ENCODE measurements at places on chromosomes 6 and 20.

GRCh38 chr20:44706301-44707017 lies 8.7 kb upstream of the CCN5 start:
- DNase-seq = no peak

DNA sequence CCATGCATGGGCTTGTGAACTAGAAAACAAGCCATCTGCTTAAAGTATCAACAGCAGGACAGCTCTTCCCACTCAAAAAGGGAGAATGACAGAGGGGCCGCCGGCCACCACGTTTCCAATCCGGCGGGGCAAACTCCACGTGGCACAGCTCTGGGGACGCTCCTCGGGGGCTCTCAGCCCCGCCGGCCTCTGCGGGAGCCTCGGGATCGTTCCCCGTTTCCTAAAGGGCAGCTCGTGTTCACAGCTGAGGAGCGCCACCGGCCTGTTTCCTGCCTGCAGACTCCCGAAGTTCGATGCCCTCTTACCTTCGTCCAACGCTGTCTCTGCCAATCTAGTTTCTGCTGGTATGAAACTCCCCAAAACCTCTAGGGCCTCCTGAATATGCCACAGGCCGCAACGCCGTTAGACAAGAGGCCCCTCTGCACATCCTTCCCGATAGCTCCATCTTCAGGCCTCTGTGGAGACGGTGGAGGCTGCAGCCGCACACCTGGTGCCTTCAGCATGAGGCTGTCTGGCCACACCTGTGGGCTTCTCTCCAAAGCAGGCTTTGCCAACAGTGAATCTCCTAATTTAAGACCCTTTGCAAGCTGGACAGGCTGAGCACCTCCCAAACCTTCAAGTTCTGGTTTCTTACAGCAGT lies 46.5 kb downstream of the KCNQ2 start:
- no peak for DNase-seq

DNA sequence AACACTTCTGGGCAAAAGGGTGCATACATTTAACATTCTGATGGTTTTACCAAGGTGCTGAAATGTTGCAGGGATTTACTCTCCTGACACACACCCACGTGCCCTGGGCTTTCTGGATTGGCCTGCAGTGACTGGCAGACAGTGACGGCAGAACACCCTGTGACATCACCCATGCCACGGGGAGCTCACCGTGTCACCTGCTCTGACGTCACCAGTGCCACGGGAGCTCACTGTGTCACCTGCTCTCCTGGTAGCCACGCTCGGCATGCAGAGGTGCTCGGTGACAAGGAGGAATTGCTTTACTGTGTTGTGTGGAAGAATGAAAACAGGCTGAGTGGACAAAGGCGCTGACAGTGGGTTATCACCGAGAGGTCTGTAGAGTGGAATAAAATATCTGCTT lies 99.3 kb downstream of the RAMACL start:
- DNase-seq = no peak

GRCh38 chr20:54324652-54325285 lies 116.9 kb downstream of the PFDN4 start:
- DNase-seq = no peak

DNA sequence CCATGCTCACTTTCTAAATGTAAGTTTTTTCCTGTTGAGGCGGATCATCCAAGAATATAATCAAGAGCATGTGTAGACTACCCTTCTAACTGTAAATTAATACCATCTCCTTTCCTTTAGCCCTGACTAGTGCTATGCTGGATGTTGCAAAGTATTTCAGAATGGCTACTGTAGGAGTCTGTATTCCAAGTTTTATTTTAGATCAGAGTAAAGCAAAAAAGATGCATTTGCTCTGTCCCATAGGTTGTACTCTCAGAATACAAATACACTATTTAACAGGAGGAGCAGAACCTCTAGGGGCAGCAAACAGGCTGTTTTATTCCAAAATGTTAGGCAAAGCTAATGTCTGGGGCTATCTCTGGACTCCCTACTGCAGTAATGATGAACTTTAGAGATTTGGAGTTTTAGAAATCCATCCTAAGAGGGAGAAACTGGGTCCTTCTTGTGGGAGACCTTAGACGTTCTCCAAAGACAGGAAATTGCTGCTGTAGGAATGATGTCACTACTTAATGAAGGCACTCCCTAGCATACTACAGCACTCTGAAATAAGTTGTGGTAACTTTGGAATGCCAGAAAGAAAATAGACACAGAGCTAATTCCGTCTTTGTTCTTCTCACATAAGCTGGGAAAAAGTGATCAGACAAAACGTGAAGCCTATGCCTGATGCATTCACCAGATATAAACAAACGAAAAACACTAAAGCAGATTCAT lies 392.4 kb upstream of the HS3ST5 start:
- DNase-seq = no peak

GRCh38 chr20:41654884-41655283 lies 36.7 kb upstream of the CHD6 start:
- no peak for DNase-seq

GRCh38 chr6:13375360-13375878 lies 47.1 kb upstream of the TBC1D7 start:
- DNase-seq = no peak

DNA sequence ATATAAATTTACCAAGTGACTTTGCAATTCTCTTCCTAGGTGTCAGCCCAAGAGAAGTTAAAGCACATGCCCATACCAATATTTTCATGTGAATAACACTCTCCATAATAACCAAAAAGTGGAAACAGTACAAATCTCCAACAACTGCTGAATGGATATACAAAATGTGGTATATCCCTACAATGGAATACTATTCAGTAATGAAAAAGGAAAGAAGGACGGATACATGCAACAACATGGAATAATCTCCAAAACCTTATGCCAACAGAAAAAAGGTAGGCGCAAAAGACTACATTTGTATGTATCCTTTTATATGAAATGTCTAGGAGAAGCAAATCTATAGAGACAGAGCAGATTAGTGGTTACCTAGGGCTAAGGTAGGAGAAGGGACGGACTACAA lies 487.7 kb upstream of the ID4 start:
- no peak for DNase-seq

DNA sequence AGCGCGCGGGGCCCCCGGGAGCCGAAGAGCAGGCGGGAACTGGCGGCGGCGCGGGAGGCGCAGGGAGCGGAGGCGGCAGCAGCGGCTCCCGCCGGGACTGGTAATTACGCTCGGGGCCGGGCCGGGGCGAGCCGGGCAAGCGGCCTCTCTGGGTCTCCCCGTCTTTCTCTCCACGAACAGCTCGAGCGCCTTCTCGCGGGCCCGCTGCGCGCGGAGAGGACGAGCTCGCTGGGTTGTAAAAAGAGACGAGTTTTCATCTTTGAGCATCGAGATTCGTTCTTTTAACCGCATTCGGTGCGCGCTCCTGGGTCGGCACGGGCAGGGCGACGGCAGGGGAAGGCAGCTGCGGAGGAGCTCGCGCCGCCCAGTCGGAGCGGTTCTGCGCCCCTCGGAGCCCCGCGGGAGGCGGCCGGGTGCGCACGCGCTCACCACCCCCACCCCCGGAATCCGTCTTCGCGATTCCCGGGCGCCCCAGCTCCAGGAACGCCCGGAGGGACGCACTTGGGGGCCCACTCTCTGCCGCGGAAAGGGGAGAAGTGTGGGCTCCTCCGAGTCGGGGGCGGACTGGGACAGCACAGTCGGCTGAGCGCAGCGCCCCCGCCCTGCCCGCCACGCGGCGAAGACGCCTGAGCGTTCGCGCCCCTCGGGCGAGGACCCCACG lies 38.0 kb downstream of the YTHDF1 start:
- no peak for DNase-seq

GRCh38 chr20:6566821-6567220 lies 200.7 kb upstream of the BMP2 start:
- no peak for DNase-seq

GRCh38 chr20:41619360-41620100 lies 1.4 kb upstream of the CHD6 start:
- DNase-seq = no peak

DNA sequence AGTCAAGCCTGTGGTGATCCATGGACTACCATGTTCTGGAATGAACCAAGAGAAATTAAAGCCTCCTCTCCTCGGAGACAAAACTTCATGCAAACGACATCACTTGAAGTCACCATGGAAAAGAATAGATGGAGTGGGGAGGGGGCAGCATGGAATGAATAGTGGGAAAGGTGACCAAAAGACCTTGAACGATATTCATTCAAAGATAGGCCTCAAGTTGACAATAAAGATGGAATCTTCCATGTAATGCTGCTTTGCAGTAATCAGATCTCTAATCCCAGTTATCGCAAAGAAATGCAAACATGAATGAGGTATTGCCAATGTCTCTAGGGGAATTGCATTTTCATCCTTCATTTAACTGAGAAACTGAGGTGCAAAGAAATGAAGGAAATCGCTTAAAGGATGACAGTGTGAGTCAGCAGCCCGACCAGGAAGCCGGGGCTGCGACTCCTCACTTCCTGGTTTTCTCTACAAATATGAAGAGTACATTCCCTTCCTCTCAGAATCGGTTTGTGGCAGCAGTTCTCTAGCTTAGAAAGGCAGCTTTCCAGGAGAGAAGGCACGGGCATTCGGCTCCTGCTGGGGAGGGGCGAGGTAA lies 65.6 kb upstream of the RREB1 start:
- no peak for DNase-seq

DNA sequence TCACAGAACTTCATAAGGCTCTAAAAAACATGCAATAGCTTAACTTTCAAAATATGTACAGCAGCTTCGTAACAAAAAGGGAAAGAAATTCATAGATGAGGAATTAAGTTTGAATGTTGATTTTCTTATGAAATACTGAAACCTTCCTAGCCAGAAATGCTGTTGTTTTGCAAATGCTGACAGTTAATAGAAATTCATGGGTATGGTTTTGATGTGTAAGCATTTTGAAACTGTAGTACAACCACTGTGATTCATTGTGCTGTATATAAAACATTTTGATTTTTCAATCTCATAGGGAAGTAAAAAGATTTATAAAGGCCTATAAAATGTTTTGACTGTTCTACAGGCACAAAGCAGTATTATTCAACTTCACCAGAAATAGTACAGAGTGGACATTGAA lies 228.4 kb upstream of the EYS start:
- DNase-seq = no peak

GRCh38 chr6:149969635-149970034 lies 5.9 kb downstream of the ULBP1 start:
- no peak for DNase-seq

- no peak for DNase-seq
Observed at GRCh38 chr20:44273231-44274215, 26.4 kb downstream of the GDAP1L1 start.

- DNase-seq = no peak
Observed at GRCh38 chr6:84243240-84243639, 15.8 kb upstream of the CEP162 start.

DNA sequence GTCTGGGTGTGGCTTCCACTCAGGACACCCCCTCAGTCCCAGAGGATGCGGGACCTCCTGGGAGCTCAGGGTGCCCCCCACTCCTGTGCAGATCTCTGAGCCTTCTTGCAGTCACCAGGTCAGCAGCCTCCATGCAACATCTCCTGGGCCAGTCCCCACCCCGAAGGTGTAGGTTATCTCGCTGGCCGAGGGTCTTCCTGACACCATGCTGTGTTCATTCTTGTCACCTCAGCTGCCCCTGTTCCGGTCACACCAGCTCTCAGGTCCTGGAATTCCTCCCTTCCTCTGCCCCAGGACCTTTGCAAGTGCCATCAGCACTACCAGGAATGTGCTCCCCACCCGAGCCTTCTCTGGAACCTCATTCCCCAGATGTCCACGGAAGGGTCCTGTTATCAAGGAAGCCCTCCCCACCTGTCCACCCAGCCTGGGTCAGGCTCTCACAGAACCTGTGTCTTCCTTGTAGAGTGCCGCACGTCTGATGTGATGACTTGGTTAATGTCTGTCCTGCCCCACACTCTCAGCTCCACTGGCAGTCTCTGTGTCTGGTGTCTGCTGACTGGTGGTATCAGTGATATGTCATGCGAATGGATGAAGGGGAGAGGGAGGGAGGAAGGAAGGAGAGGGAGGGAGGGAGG lies 329.6 kb downstream of the TAF4 start:
- DNase-seq = no peak

DNA sequence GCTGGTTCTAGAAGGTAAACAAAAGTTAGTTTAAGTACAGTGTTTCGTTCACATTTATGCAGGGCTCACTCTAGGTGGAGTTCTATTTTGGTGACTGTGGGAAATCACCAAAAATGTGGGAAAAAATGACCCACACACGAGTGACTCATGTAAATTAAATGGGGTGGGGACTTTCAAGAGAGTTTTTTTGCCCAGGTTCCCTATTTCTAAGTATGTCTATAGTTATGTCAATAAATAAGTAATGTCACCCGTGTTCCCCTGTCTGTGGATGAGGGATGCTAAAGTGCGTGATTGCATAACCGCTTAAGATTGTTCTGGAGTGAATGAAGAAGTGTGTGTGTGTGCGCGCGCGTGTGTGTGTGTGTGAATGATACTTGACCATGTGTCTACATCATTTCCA lies 69.1 kb downstream of the MYB start:
- no peak for DNase-seq

DNA sequence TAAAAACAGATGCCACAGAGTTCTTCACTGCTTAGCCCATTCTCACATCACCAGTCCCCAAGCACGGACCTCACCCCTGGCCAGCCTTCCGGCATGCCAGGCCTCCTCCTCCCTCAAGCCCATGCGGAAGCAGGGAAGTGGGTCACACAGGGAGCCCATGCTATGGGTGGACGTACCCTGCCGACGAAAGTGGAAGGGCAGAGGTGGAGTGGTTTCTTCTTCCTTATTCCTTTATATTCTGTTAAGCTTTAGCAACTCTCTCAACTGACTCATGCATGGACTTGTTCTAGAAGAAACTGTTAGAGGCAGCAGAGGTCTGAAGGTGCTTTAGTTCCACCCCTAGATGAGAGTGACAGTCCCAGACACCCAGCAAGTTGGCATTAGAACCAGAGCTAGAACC lies 118.6 kb downstream of the LY86 start:
- no peak for DNase-seq

GRCh38 chr6:99270826-99271225 lies 78.6 kb downstream of the FAXC start:
- no peak for DNase-seq

- no peak for DNase-seq
Observed at GRCh38 chr6:146410851-146411595, 132.6 kb upstream of the RAB32 start.

DNA sequence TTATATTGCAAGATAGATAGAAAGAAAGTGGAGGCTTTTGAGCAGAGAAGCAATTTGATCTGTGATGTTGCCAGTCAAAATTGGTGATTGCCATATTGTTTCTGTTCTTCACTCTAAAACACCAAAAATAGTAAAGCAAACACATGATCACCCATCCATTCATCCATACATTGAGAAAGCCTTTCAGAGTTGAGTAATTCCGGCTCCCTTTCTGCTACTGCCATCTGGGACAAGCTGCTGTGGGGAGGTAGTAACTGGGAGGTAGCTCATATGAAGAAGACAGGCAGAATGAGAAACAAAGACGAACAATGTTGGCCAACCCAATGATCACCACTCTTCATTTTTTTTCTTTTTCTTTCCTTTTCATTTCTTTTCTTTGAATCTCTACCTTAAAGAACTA lies 51.1 kb upstream of the HBS1L start:
- DNase-seq = no peak

- DNase-seq = no peak
Observed at GRCh38 chr6:150656156-150656555, 56.5 kb downstream of the PLEKHG1 start.

GRCh38 chr20:5039889-5040288 lies 38.6 kb upstream of the SLC23A2 start:
- DNase-seq = no peak

- no peak for DNase-seq
Observed at GRCh38 chr6:10048370-10049297, 366.2 kb downstream of the TFAP2A start.

Data from NCI-H1930 (cell line).